ENCODE measurements at places on chromosomes 12 and 14.

GRCh38 chr14:49820176-49820575 is 32.4 kb downstream of the NEMF start:
- no peak for DNase-seq

GRCh38 chr14:74240794-74241651 is 1.8 kb downstream of the VSX2 start:
- peak; percentile 27 for DNase-seq

- no peak for DNase-seq
Observed at GRCh38 chr12:49872381-49872780, 29.5 kb upstream of the BCDIN3D start.

- DNase-seq, result peak; percentile 68
Observed at GRCh38 chr14:102323102-102323501, 3.6 kb downstream of the ZNF839 start.

GRCh38 chr12:71456316-71456715 is 16.7 kb downstream of the LGR5 start:
- DNase-seq, result peak; percentile 87

DNA sequence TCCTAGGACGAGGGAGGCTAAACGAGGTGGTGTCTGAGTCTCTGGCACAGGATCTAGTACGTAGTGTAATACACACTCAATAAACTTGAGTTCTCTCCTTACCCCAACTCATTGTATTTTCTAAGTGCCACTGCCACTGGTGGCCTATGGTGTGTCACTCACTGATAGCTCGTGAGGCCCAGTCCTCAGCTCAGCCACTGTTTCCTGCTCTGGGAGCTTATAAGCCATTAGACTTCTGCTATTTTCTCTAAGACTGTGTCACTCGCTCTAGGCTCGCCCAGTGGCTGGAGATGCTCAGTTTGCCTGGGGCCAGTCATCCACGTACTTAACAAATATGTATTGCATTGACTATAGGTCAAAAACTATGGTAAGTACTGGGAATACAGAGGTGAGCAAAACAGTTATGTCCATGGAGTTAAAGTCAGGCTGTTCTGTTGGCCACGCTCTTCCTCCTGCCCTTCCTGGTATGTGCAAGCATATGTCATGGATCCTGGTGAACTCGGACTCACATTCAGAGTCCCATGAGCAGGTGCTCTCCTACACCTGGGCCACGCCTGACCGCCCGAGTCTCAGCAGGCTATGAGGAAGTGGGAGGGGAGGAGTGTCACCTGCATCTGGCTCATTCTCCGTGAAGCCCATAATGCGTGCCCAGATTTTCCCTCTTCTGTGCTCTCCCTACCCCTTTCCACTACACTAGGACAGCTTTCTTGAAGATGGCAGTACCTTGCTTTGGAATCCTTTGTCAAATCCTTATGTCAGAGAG is 41.6 kb downstream of the DEGS2 start:
- DNase-seq, result peak; percentile 85

GRCh38 chr12:104454997-104455396 is 1.8 kb upstream of the CHST11 start:
- DNase-seq, result no peak

DNA sequence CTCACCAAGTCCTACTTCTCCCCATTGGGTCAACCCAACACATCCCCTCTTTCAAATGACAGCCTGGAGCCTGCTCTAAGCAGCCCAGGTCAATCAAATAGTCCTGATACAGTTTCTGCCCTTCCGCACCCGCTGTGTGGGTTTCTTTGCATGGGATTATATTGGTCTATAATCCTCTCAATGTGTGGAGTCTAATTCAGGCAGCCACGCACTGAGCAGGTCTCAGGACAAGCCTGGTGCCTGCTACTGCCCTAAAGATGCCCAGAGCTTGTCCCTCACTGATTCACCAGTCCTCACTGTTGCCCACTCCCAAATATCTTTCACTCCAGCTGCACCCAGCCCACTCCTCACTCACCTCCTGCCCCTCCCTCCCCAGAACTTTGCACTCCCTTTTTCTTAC is 16.4 kb downstream of the ACTN1 start:
- DNase-seq, result no peak

GRCh38 chr14:105525861-105526775 is at the start of gene TMEM121:
Gene TMEM121 (plus strand): TSS chr14:105526583. CDS start chr14:105528835, 2,252 bp downstream.
- DNase-seq, result peak; percentile 78

GRCh38 chr14:58547649-58548048 is 90.1 kb upstream of the DACT1 start:
- peak; percentile 74 for DNase-seq

- no peak for DNase-seq
Observed at GRCh38 chr14:73741876-73742519, 27.8 kb upstream of the PNMA1 start.

GRCh38 chr12:21988619-21989018 is 47.4 kb upstream of the ABCC9 start:
- no peak for DNase-seq

DNA sequence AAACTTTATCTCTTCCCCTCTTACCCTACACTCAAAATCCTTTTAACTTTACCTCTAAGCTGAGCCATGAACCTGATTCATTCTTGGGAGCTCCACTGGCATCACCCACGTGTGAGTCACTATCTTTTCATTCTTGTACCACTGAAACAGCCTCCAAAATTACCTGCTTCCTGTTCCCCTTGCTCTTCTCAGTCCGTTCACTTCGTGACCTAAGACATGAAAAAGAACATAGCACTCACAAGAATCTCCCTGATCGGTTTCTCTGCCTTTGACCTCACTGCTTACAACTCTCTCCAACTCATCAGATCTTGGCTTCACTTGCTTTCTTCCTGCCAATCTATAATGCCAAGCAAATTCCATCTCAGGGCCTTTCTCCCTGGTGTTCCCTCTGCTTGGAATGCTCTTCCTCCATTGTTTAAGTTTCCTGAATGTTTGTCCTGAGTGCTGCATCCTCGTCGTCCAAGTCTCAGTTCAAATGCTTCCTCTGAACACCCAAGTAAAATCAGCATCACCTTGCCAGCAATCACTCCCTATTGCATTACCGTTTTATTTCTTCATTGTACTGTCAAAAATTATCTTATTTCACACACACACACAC is 9.2 kb downstream of the GLIPR1 start:
- DNase-seq, result no peak

DNA sequence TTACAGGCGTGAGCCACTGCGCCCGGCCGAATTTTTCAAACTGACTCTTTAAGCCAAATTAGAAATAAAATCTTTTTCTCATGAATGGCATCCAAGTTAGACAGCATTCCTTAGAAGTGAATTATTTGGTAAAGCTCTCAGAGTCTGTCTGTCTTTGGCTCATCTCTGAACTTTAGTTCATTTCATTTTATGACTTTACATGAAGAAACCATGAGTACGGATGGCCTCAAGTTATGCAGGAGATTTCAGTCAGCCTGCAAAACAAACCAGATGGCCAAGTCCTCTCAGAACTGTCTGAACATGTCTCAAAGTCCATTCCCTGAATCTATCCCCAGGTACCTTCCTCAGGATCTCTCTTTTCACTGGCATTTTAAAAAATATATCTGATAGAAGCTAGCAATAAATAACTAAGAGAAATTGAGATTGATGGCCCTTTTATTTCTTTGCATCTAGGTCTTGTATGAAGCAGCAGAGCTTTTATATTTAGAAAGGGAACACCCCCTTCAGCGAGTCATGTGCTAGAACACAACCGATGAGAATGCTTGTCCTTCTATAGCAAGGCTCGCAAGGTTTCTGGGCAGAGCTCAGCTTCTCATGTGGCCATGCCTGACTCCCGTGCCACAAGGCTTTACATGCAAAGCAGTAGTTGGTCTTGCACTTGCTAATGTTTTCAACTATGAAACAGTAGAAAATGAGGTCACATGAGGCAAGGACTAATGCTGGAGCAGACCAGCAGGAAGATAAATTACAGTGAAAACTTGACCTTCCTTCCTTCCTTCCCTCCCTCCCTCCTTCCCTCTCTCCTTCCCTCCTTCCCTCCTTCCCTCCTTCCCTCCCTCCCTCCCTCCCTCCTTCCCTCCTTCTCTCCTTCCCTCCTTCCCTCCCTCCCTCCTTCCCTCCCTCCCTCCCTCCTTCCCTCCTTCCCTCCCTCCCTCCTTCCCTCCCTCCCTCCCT is 125.0 kb downstream of the AKAP6 start:
- no peak for DNase-seq

DNA sequence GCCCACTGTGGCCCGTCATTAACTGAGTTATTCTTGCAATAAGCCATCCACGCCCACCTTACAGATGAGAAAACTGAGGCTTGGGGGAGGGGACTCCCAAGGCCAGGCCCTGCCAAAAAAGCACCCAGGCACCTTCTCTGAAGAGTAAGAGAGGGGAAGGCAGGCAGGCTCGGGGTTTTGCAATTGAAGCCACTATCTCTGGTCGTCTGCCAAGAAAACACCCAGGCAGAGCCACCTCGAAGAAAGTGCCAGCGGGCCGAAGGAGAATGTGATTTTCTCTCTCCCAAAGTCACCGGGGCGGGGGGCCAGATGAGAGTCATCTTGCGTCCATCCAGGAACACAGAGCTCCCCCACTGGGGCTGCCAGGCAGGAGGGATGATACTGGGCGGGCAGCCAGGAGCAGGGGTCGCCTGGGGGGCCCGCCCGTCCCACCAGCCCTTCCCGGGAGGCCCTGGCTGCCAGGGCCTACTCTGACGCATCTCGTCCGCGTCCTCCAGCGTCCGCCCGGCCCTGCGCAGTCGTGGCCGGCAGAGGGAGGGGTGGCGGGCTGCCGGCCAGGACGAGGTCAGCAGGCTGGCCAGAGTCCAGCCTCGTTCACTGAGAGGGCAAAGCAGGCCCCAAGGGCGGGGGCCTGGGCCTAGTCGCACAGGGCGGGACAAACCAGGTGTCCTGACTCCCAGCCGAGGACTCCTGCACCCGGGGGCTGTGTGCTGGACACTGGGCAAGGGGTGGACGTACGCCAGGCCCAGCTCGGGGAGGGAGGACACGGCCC is 74.3 kb downstream of the RFLNA start:
- no peak for DNase-seq

- DNase-seq, result no peak
Observed at GRCh38 chr14:49033131-49033530, 553.0 kb downstream of the RPS29 start.

- no peak for DNase-seq
Observed at GRCh38 chr14:45757655-45758054, 504.7 kb upstream of the MIS18BP1 start.

DNA sequence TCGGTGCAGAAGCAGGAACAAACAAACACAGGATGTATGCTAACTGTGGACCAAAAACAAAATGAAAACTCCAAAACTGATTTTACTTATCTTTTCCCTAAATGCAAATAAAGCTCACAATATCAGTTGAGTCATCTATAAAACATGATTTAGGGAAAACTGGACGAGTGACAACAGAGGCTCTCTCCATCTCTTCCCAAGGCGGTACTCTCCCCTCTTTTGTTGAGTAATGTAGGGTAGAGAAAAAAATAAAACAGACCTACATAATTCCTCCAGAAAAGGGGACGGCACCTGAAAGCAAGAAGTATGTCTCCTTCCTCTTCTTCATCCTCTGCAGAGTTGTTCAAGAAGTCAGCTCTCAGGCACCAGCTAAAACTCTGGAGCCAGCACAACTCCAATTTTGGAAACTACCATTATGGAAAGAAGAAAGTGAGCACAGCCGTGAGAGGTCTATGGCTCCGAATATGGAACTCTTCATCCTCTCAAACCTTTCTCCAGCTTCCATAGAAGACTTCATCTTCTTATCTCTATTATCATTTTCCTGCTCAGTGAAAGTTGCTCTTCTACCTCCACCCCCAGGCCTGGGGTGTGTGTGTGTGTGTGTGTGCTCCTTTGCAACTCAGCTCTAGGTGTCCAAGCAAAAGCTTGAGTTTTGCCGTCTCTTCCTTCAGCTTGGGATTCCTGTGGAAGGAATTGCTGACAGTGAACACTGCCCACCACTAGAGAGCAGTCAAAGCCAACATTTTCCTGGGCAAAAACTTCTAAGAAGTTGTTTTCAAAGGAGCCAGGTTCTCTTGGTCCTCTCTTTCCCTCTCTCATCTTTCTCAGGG is 155.4 kb downstream of the DIO2 start:
- DNase-seq, result peak; percentile 79

DNA sequence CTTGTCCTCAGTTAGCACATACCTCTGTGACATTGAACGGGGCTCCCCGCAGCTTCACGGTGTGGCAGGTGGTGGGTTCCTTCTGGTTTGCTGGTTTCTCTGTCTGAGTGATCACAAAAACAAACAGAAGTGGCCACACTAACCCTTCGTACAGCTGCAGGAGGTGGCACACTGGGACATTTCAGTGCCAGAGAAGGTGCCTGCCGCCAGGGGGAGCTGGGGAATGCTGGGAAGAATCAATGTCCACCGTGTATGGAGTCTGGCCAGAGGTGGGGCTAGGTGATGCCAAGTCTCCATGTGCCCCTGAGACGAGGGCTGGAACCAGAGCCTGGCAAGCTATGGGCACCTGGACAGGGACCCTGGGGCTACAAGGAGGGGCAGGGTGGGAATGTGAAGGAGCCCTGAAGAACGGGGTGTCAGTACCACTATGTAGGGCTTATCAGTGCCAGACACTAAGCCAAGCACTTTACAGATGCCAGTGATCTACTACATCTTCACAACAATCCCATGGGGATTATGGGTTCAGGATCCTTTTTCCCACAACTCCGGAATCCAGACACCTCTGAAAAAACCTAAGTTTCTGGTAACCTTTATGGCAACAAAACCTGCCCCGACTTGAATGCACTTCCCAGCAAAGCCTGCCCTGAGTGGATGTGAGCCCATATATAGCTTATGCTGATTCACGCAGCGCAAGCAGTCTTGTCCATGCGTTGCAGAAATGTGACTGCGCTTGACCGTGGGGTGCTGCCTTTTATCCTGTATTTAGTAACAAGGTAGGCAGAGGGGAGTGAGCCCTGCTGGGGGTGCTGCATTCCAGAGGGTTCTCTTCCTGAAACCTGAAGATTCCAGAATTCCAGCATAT is 10.8 kb downstream of the RBM19 start:
- peak; percentile 11 for DNase-seq

DNA sequence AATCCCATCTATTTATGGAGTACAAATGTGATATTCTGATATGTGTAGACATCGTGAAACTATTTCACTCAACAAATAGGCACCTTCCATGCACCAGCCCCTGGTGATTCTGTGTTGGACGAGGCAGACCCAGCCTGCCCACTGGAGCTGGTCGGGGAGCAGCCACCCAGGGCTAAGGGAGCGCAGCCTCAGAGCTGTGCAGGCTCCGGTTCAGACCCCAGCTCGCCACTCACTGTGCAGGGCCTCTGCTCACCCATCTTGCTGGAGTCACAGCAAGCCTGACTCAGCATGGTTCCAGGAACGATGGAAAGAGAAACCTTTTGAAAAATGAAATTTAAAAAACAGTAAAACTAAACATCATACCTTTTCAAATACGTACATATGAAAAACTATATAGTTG is 52.3 kb upstream of the BCL11B start:
- no peak for DNase-seq

- DNase-seq, result peak; percentile 84
Observed at GRCh38 chr12:100141998-100142850, 450 bp downstream of the BLTP3B start.
